ENCODE measurements at places on chromosomes 1 and 21.

- DNase-seq = no peak
These were observed 419.6 kb downstream of the NEGR1 start for GRCh38 chr1:71862756-71863155.

GRCh38 chr1:231629132-231629531, 2.5 kb downstream of the DISC1 start:
- DNase-seq = no peak

- no peak for DNase-seq
These were observed 99.4 kb downstream of the ADSS2 start for GRCh38 chr1:244352156-244352830.

GRCh38 chr1:39812913-39813312, 24.2 kb upstream of the BMP8B start:
- DNase-seq = no peak

- DNase-seq = no peak
These were observed 3.0 kb upstream of the FOXD3 start for GRCh38 chr1:63319046-63320021.
